ENCODE measurements at places on chromosomes 12 and 14.
A peak's percentile ranks its signal among the peaks of the same experiment; 100 is the strongest.

DNA sequence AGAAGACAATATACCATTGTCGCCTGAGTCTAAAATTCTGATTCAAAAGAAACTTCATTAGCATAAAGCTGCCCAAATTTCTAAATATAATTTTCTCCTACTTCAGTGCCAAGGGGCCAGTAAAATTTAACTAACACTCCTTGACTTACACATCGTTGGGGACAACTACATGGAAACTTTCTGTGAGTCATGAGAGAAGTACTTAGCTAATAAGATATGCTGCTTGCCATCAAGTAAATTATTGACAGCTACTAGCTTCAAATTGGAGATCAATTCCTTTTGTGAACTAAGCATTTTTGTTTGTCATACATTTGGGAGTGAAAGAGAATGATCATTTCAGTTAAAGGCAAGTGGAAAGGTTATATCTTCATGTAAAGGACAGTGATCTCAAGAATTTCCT, 373.3 kb downstream of the MDGA2 start:
- no peak for DNase-seq

DNA sequence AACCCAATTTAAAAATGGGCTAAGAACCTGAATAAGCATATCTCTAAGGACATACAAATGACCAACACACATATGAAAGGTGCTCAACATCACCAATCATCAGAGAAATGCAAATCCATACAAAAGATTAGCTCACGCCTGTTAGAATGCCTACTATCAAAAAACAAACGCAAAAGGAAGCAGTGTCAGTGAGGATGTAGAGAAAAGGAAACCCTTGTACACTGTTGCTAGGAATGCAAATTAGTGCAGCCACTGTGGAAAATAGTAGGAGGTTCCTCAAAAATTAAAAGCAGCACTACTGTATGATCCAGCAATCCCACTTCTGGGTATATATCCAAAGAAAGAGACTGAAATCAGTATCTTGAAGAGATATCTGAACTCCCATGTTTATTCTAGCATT, 133.0 kb downstream of the CPNE8 start:
- DNase-seq = no peak

DNA sequence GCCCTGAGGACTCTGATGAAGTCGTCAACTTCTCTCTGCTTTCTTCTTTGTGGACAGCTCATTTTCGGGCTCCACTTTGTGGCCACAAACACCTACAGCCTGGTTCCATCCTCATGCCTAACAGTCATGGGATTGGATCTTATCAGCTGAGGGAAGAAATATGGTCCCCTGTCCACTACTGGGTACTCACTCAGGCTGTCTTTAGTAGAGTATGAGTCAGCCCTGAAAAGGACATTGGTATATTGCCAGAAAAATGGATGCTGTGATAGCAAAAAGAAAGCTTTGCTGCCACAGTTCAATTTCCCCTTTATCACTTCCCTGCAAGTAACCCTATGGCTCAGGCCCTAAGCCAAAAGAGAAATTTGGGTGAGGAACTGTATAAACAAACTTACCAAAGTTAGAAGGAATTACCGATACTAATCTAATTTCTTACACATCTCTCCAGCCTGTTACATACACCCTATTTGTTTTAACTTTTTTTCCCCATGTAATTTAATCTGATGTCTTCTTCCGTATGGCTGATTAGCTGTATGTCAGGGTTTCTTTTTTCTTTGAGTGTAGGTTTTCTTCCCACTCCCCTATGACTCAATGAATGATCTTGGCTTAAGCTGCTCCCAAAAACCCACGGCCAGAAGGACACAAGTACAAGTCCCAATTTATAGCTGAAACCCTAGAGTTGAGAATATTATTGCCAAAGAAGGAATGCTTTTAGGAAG, 29.1 kb downstream of the MTHFD1 start:
- no peak for DNase-seq

DNA sequence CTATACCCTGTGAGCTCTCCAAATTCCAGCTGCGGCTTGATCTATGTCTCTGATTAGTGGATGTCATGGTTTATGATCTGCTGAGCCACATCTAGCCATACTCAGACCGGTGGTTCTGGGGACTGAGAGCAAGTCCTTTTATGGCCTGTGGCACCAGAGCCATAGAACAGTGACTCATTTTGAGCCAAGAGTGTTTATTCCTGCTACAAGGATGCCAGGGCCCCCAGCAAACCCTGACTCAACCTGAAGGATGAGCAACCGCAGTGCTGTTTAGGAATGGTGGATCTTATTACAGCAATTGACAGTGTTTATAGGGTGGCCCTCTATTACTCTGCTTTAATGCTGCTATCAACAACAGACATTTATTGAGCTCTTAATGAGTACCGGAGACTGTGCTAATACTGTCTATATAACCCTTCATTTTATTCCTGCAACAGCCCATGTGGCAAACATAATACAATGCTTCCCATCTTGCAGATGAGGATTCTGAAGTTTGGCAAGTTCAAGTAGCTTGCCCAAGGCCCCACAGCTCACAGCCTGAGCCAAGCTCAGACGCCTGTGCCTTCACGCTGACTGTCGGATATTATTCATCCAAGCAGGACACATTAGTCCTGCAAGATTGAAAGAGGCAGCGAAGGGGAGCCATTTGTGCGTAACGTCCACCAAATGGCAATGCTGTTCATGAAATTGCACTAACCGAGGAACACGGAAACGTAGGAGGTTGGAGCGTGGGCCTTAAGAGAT, 273.6 kb upstream of the PWP1 start:
- DNase-seq = no peak

DNA sequence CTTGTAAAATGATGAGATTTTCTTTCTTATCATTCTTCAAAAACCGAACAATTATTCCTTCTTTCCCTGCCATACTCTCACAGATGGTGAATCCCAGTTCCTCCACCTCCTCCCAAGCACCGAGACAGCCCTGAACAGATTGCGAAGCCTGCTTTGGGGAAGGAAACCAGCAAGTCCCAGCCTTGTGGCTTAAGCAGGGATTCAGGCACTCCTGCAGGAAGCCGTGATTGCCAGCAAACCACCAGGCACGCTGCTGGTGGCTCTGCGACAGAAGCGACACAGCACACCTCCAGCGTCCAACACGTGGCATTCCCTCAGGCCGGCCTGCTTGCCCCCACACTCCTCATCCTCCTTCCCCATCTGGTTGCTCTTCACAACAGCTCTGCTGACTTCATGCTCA, 237.7 kb downstream of the GXYLT1 start:
- DNase-seq = no peak

GRCh38 chr12:58363971-58364370, 422.6 kb downstream of the ATP23 start:
- no peak for DNase-seq

DNA sequence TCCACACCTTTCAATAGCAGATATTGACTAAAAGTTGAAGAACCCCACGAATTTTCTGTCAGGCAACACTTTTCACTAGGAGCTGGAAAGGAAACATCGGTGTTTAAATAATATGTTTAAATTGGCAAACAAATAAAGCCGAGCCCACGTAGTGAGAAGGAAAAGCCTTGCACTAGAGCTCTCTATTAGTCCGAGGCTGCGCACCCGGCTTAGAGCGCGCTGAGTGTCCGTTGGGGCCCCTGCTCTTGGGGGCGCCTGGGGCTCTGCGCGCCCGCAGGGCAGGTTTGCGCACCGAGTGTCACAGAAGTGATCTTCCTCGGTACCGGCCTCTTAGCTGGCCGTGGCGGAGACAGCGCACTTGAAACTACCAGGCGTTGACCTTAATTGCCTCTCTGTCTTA, 6.4 kb downstream of the TTC6 start:
- DNase-seq = no peak

DNA sequence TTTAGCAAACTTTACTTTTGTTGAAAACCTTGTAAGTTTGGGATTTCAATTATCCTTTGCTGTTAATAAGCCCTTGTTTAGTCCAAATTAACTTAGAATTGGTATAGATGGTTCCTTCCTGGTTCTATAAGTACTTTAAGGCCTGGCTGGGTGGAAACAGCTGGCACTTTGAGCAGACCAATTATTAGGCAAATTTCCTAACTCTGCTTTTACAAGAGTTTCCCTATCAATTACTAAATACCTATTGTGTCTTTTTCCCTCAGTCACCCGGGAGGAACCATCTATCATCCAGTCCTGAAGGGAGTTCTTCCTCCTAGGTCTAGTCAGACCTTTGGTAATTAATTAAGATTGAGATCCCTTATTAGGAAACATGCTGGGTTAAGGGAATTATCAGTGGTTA, 138.0 kb downstream of the SLC38A6 start:
- no peak for DNase-seq

GRCh38 chr12:82414926-82415325, 56.6 kb downstream of the METTL25 start:
- no peak for DNase-seq

GRCh38 chr12:96108321-96108720, 72.9 kb upstream of the LTA4H start:
- peak; percentile 9 for DNase-seq

- DNase-seq = no peak
Observed at GRCh38 chr12:50634379-50634778, 129.5 kb upstream of the ATF1 start.

- no peak for DNase-seq
Observed at GRCh38 chr12:41992022-41992421, 152.7 kb downstream of the GXYLT1 start.

- DNase-seq = no peak
Observed at GRCh38 chr12:48265777-48266176, 62.7 kb upstream of the OR10AD1 start.

- DNase-seq = no peak
Observed at GRCh38 chr14:75368333-75368732, 59.5 kb upstream of the JDP2 start.

GRCh38 chr12:96431067-96431466, 30.8 kb upstream of the CDK17 start:
- DNase-seq = no peak

All from stimulated activated CD4-positive, alpha-beta T cell treated with anti-CD3 and anti-CD28 coated beads, Interleukin-1b, Interleukin-23, amount 100 ng/mL, for 4 hours (primary cell).